ENCODE measurements at places on chromosomes 4 and X. TPM values are rescaled to one million over a fixed set of nuclear protein-coding genes. Genes with fewer than 3 reads are reported as not detected.

GRCh38 chr4:96097040-96097607 is 257.2 kb downstream of the PDHA2 start:
- no peak for DNase-seq

DNA sequence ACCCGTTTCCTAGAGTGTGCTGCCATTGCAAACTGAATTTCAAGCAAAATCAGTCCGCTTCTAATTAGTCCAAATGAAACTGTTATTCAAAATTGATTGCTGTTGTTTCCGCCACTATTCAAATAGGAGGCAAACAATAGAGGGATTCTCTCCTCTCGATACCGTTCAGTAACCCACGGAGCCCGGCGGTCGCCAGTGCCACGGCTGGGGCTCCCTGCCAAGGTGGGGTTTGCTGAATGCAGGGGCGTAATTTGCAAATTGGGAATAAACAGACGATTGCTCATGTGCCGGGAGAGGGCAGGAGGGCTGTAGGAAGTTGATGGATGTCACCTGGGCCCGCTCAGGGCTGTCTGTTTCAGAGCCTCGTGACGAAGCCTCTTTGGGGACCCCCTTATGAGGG is 8.8 kb downstream of the ADRA2C start:
- DNase-seq, result no peak

GRCh38 chrX:85905851-85906250 is 141.5 kb downstream of the CHM start:
- DNase-seq, result no peak

- DNase-seq, result no peak
Observed at GRCh38 chrX:13265111-13265510, 54.7 kb downstream of the ATXN3L start.

- no peak for DNase-seq
Observed at GRCh38 chr4:146255463-146255862, 41.1 kb downstream of the REELD1 start.

- no peak for DNase-seq
Observed at GRCh38 chr4:88802138-88802537, 104.5 kb upstream of the NAP1L5 start.

DNA sequence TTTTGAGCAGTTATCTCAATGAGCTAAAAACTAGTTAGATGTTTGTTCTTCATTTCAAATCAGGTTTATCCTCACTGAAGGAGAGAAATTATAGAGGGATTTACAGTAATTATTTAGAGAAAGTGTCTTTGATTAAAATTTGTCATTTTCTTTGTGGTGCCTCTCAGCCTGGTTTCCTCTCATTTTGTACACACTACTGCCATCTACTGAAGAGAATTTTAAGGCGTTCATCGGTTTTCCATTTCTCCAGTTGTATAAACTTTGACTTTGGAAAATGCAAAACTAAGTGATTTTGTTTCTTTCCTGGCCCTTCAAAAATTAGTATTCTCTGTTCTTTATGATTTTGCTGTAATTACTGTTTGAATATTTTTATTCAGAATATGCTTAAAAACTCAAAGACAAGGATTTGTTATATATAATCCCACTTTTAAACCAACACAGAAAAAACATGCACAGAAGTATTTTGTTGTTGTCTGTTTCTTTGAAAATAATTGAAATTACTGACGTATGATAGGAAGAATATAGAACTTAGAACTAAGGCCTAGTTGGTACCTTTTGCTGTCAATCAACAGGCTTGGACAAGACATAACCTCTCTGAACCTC is 34.4 kb upstream of the ANXA3 start:
- no peak for DNase-seq

GRCh38 chr4:74418063-74418670 is 26.8 kb upstream of the AREG start:
- DNase-seq, result no peak

GRCh38 chr4:56908206-56909085 is 746 bp downstream of the REST start:
- peak; percentile 87 for DNase-seq

GRCh38 chr4:11019451-11020240 is 335.1 kb upstream of the CLNK start:
- no peak for DNase-seq

- no peak for DNase-seq
Observed at GRCh38 chr4:82043809-82044137, 330.0 kb downstream of the HNRNPD start.

Gene UGT2B17
- 0.14 TPM for total RNA-seq

Gene MAGIX
- total RNA-seq, result 1.2 TPM

Gene TDO2
- total RNA-seq, result 0.13 TPM

Gene P2RY4
- not detected for total RNA-seq
